ENCODE measurements at places on chromosomes 4 and X. TPM values are rescaled to one million over a fixed set of nuclear protein-coding genes. Genes with fewer than 3 reads are reported as not detected.

- DNase-seq: no peak
Observed at GRCh38 chr4:115515366-115515765, 401.9 kb upstream of the NDST4 start.

- DNase-seq: no peak
Observed at GRCh38 chr4:73415807-73416238, 11.7 kb downstream of the ALB start.

DNA sequence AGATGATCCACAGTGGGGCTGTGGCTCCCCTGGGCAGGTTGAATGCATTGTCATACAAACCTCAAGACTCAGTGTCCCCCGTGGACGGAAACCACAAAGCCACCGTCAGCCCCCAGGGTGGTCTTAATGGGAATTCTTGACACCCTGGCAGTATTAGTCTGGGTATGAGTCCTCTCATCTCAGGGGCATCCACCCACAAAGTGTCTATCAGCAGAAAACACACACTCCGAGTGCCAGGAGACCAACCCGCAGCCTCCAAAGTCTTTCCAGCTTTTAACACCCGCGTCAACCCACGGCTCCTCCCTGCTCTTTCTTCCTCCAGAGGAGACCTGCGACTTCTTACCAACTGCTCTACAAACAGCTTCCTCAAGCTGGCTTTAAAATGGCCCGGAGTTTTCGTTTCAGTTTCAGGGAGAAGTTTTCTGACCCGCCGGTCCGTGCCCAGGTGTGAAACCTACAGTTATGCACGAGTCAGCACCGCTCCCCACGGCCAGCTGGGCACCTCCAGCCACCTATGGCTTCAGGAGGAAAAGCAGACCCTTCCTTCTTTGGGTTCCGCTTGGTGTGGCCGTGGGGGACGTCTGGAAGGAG is 14.4 kb upstream of the ASMTL start:
- no peak for DNase-seq

DNA sequence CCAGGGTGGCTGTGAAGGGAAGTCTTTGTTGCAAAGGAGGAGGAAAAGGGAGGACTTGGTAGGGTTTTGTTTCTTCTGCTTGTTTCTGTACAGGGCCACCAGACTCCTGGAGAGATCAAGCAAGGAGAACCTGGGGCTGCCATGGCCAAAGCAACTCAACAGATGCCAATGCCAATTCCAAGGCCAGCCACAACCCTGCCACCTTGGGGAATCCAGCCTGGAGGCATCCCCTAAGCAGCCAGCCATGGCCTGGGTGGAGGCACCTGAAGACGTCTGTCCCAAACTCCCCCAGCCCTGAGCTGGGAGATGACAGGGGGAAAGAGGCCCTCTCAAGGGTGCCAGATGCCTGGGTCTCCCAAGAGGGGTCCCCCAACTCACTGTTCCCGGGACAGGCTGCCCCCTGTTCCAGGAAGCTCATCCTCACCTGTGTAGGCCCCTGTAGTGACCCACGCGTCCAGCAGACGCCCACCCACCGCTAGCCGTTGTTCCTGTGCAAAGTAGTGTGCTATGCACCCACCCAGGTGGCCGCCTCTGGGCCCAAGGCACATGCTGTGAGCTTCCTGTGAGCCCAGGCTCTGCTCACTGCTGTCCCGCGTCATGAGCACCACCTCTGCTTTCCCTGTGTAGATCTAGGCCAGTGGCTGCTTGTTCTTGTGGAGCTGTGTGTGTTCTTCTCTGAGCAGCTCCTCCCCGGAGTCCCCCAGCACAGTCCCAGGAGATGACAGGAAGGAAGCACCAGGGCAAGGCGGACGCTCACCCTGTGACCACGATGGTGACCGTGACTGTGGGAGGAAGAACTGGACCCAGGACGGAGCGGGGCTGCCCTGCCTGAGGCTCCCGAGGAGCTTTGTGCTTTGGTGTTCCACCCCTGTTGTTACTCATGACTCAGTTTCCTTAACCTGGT is 3.2 kb downstream of the PNMA3 start:
- no peak for DNase-seq

GRCh38 chrX:150543230-150544155 is 24.9 kb upstream of the MTM1 start:
- DNase-seq: no peak

DNA sequence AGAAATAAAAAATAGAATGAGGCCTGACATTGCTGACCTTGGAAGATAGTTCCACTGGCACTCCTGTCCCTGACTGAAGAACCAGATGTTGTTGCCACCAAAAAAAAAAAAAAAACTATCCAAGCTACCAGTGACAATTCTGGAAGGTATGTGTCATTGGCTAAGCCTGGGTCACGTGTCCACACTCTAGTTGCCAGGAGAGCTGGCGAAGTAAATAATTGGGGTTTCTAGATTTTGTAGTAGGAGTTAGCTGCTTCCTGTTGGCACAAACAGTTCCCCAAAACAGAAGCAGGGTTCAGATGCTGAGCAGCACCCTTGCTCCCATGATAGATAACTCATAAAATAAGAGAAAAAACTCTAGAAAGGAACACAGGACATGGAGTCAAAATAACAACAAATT is 20.5 kb downstream of the MND1 start:
- DNase-seq: no peak

DNA sequence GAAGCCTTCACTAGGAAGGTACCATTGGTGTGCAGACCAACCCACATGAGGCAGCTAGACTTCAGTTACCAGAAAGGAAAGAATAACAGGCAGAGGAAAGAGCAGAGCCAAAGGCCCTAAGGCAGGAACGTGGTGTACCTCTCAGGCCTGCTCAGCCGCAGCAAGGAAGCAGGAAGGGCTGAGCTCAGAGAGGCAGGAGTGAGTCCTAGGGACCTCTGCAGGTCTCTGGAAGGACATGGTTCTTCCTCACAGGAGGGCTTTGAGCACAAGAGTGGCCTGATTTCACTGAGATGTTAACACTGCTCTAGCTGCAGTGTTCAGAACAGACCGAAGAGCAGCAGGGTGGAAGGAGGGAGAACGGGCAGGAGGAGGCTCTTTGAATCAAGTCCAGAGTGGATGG is 124.6 kb downstream of the DCHS2 start:
- DNase-seq: no peak

DNA sequence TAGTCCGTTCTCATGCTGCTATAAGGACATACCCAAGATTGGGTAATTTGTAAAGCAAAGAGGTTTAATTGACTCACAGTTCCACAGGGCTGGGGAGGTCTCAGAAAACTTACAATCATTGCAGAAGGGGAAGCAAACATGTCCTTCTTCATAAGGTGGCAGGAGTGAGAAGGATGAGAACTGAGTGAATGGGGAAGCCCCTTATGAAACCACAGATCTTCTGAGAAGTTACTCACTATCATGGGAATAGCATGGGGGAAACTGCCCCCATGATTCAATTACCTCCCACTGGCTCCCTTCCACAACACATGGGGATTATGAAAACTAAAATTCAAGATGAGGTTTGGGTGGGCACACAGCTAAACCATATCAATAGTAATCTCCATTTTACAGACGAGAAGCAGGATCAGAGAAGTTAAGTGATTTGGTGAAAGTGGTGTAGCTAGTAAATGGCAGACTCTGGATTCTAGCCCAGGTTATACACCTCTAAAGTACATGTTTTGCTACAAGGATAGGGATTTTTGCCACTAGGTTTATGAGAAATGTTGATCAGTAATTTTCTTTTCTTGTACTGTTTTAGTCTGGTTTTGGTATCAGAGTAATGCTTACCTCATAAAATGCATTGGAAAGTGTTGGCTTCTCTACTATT is 47.3 kb upstream of the C1GALT1C1 start:
- DNase-seq: no peak

DNA sequence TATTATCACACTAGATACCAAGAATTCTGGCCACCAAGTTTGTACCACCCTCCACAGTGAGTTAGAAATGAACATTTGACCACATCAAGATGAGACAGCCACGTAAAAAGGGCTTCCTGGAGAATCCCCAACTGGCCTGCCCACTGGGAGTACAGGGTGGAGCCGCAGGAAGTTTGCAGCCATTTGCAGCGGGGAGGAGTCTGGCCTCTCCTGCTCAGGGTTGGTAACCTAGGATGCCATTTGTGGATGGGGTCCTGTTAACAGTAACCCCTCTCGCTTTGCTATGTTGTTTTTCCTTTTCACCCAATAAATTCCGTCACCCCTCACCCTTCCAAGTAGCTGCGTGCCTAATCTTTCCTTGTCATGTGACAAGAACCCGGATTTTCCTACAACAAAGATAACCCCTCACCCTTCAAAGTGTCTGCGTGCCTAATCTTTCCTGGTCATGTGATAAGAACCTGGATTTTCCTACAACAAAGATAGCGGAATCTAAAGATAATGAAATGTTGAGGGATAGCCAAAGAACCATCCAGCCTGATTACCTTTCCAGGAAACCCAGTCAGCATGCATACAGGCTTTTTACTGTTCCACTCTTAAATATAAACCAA is 245.4 kb downstream of the NAF1 start:
- no peak for DNase-seq

GRCh38 chrX:128439159-128439558 is 387.0 kb upstream of the ACTRT1 start:
- no peak for DNase-seq

GRCh38 chr4:16000708-16001483 is 37.9 kb upstream of the FGFBP2 start:
- no peak for DNase-seq

GRCh38 chrX:39574178-39574577 is 523.6 kb downstream of the BCOR start:
- DNase-seq: no peak

GRCh38 chr4:18134111-18134510 is 112.6 kb upstream of the LCORL start:
- DNase-seq: no peak

DNA sequence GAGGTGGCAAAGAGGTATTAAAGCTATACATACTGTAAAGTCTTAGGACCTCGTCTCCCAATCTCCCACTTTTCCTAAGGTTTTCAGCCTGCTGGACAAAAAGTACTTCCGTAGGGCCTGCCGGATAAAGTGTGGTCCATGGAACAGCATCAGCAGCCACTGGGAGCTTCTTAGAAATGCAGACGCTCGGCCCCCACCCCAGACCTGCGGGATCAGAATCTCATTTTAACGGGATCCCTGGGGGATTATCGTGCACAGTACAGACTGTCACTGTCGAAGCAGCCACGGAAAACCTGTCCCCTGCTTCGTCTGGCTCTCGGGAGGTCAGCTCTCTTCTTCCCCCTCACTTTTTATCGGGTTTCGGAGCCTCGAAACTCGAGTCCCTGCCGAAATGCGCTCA is 802 bp downstream of the ADGRG2 start:
- no peak for DNase-seq

DNA sequence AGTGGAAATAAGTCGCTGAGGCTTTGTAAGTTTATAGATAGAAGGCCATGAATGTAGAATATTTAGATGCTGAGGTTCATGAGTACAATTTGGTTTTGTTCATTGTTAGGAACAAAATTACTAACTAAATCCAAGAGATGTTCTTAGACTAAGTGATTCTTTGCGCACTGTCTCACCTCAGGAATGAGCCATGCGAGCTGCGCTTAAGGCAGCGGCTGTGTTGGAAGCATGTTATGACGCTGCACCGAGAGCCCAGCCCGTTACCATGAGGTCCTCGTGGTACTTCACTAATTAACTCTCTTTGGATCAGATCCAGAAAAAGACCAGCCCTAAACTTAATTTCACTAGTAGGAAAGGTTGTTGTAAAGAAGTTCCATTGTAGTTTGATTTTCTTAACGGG is 166.2 kb downstream of the RAPGEF2 start:
- DNase-seq: no peak

GRCh38 chr4:89482251-89482650 is 174.7 kb upstream of the GPRIN3 start:
- DNase-seq: peak; percentile 25

- no peak for DNase-seq
Observed at GRCh38 chr4:472881-473569, 25.9 kb downstream of the ZNF721 start.

- DNase-seq: no peak
Observed at GRCh38 chr4:13783800-13784411, 156.4 kb upstream of the BOD1L1 start.

GRCh38 chrX:72712094-72712755 is 1.9 kb downstream of the PHKA1 start:
- peak; percentile 38 for DNase-seq

DNA sequence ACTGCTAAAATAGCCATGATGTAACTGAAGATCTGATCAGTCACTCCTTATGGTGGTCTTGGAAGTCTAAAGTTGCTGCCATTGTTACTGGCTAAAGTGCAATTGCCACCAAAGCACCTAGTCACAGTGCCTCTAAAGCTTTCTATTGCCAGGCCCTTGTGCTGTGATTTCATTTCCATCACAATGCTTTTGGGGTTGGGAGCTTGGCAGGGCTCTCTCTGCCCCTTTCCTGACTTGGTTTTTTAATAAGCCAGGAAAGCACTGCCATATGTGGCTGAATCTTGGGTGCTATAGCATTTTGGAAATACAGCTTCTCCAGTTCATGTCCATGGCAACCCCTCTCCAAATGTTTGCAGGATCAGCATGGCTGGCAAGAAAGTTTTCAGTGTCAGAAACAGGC is 1712.4 kb upstream of the TENM3 start:
- no peak for DNase-seq

GRCh38 chrX:118736394-118737010 is 9.1 kb downstream of the IL13RA1 start:
- DNase-seq: no peak

DNA sequence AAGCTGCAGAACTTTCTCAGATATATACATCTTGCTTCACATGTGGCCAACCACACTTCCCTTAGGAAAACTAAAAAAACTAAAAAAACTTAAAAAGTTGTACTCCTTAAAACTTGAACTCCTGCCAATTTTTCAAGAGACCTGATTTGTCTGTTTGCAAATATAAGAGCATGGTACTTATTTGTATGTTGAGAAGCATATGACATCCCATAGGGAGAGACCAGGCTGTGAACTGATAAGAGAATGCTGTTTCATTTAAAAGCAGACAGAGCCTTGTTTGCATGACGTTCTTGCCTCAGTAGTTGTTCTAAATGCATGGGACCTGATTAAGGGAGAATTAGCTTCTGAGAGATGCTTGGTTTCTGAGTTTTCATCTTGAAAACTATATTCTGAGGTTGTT is 169.9 kb downstream of the GPC3 start:
- DNase-seq: no peak

- DNase-seq: no peak
Observed at GRCh38 chr4:167614866-167615265, 380.6 kb upstream of the SPOCK3 start.

GRCh38 chr4:97998203-97998602 is 145.1 kb downstream of the STPG2 start:
- no peak for DNase-seq

FLNA gene
- total RNA-seq: 672 TPM

SPOCK3 gene
- not detected for total RNA-seq

STARD8 gene
- total RNA-seq: 35.0 TPM

SRPX gene
- 0.45 TPM for total RNA-seq

POF1B gene
- total RNA-seq: 0.04 TPM

RNF128 gene
- 0.07 TPM for total RNA-seq

USP46 gene
- 11.2 TPM for total RNA-seq

EFHC2 gene
- 2.6 TPM for total RNA-seq

CTPS2 gene
- total RNA-seq: 14.1 TPM

TMSB15C gene
- total RNA-seq: not detected

ANXA5 gene
- 57.0 TPM for total RNA-seq

TMEM150C gene
- 0.07 TPM for total RNA-seq

NHS gene
- not detected for total RNA-seq

NUP62CL gene
- 29.7 TPM for total RNA-seq
